ENCODE measurements at places on chromosomes 1 and 21.
A peak's percentile ranks its signal among the peaks of the same experiment; 100 is the strongest.

GRCh38 chr1:85708829-85709227 is 595 bp upstream of the ZNHIT6 start:
- no peak for DNase-seq

GRCh38 chr1:173122958-173123852 is 72.5 kb upstream of the TNFSF18 start:
- peak; percentile 91 for DNase-seq

DNA sequence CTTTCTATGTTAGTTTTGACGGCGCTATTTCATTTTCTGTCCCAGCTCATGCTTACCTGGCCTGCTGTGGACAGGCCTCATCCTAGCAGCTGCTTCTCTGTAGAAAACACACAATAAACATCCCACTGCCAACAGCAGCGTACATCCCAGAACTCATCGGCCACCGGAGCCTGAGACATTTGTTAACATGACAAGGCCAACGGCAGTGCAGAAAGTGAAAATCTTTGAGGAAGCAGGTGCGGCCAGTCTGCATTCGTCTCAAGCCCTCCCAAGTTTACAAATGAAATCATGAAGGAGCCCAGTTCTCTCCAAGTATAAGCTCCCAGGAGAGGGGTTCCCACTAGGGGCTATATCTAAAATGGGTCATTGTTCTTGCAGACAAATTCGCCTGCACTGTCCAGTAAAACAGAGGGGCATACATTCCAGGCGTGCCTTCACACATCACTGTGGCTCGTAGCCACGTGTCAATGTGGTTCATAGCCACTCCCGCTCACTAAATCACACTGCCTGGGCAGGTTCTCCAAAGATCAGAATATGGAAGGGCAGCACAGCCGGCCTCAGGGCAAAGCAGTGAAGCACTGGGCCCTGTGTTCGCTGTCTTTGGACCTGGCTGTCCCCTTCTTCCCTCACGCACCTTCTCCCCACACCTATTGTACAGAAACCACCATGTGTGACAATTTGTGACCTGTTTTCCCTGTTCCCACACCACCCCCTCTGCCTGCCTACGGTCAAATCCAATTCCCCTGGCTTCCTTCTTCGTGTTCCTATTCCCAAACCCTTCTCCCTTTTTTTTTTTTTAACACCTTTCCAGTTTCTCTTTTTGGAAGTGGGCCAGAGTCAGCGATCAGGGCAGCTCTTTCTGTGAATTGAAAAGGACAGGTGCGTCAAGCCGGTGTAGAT is 27.0 kb upstream of the ABCG1 start:
- no peak for DNase-seq

GRCh38 chr21:34197561-34197960 is 124.2 kb downstream of the MRPS6 start:
- DNase-seq, result no peak

DNA sequence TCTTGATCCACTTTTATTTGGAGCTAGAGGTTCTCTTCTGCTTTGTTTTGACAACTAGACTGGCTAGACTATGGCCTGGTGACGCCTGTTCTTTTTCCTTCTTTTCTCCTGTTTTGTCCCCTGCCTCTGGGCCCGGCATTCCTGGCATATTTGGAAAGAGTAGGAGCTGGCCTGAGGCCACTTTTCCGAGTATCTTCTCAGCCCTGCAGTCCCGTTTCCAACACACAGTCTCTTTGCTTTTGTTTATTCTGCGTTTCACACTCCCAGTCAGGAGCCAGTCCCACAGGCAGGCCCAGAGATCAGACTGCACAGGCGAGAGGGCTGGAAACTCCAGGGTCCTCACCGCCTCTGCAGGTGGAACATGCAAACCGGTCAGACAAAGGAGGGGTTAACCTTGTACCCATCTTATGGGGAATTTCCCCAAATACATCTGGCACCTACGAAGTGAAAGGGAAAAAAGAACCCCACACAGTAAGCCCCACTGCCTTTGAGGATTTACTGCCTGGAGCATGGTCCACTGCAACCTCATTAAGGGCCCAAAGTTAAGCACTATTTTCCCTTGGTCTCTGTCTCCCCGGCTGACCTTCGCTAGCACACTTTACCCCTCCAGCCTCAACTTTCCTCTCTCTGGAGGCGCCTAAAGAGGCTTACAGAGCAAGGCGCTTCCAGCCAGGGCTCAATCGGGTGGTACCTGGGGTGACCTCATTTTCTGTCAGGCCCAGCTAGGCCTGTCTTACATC is 141.1 kb downstream of the TOMM20 start:
- peak; percentile 88 for DNase-seq

DNA sequence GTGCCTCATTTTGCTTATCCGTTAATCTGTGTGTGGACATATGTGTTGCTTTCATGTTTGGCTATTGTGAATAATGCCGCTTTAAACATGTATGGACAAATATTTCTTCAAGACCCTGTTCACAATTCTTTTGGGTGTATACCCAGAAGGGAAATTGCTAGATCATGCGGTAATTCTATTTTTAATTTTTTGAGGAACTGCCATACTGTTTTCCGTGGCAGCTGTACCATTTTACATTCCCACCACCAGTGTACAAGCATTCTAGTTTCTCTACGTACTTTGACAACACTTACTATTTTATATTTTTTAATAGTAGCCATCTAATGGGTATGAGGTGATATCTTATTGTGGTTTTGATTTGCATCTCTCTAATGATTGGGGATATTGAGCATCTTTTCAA is 7.1 kb upstream of the NID1 start:
- DNase-seq, result no peak

Measured in fibroblast of upper back skin (primary cell).